ENCODE measurements at places on chromosomes 6 and 20.
A peak's percentile ranks its signal among the peaks of the same experiment; 100 is the strongest.

DNA sequence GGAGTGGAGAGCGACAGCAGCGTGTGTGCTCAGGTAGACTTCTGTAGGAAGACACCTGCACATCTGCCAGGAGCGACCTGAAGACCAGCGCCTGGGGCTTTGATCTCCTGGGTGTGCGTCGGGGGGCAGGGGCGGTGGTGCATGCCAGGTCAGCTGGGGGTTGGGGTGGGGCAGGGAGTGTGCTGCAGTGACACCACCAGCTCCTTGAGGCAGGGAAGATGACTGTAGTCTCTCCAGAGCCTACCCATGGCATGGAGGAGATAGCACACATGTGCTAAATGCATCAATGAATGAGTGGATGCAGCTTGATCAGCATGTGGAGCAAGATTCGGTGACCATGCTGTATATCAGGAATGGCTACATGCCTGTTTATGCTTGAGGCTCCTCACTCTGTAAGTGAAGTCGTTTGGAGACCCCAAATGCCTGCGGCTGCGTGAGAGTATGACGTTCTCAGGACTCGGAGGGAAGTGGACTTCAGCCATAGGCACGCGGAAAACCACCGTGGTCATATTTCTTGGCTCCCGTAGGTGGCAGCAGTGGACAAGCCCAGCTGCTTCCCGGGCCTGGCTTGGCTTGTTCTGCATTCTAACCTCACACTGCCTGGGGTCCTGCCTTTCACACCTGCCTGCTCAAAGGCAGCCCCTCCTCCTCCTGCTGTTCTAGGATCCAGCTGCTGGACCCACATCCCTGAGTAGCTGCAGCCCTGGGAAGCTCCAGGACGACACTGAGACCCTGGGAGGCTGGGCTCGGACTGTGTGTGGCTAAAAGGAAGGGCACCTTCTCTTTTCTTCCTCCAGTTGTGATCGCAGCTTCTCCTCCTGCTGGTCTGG lies 39.4 kb upstream of the KCNK16 start:
- H3K27me3 ChIP-seq = peaks cover 10% of the 10 kb centered on the region
- peaks cover 7% of the 10 kb centered on the region for H3K4me1 ChIP-seq
- no peak overlapping the region for H3K27ac ChIP-seq
- no peak overlapping the region for H3K4me3 ChIP-seq
- peak; percentile 59 for DNase-seq
- H3K36me3 ChIP-seq = no peaks in the 10 kb centered on the region

DNA sequence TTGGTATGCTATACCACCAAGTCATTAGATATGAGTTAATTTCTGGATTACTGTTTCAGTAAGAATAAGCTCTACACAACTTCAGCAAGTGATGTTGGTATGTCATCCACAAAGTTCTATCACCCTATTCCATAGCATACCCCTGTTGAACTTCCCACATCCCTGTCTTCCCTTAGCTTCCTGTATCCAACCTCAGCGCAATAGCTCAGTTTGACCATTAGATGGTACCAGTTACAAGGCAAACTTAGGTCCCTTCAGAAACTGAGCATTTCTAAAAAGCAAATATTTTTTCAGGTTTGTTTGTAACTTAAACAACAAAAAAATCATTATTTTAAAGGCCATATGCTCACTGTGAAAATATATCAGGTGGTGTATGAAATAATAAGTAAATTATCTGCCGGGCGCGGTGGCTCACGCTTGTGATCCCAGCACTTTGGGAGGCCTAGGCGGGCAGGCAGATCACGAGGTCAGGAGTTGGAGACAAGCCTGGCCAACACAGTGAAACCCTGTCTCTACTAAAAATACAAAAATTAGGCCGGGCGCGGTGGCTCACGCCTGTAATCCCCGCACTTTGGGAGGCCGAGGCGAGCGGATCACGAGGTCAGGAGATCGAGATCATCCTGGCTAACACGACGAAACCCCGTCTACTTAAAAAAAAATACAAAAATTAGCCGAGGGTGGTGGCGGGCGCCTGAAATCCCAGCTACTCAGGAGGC lies 8.8 kb upstream of the MOG start:
- no peak overlapping the region for H3K4me3 ChIP-seq
- no peak for DNase-seq
- H3K4me1 ChIP-seq = peaks cover 10% of the 10 kb centered on the region
- no peak overlapping the region for H3K27ac ChIP-seq
- no peaks in the 10 kb centered on the region for H3K36me3 ChIP-seq

- peaks cover 1% of the 10 kb centered on the region for H3K27me3 ChIP-seq
- H3K4me1 ChIP-seq = no peaks in the 10 kb centered on the region
- H3K36me3 ChIP-seq = no peaks in the 10 kb centered on the region
- H3K4me3 ChIP-seq = no peak overlapping the region
Observed at GRCh38 chr6:163900570-163900969, 486.1 kb downstream of the QKI start.

- peaks cover 7% of the 10 kb centered on the region for H3K4me1 ChIP-seq
- DNase-seq = no peak
- H3K27ac ChIP-seq = peak overlapping the region; percentile 65
- H3K4me3 ChIP-seq = peak overlapping the region; percentile 9
Observed at GRCh38 chr6:28782113-28782673, 141.6 kb downstream of the TRIM27 start.

- DNase-seq = no peak
- H3K27me3 ChIP-seq = peaks cover 6% of the 10 kb centered on the region
- peaks cover 4% of the 10 kb centered on the region for H3K4me1 ChIP-seq
- no peaks in the 10 kb centered on the region for H3K36me3 ChIP-seq
- H3K27ac ChIP-seq = no peak overlapping the region
- H3K4me3 ChIP-seq = no peak overlapping the region
Observed at GRCh38 chr6:170132011-170132521, 158.8 kb downstream of the DLL1 start.
